ENCODE measurements at places on chromosomes 3 and 15. TPM values are rescaled to one million over a fixed set of nuclear protein-coding genes. Genes with fewer than 3 reads are reported as not detected.

DNA sequence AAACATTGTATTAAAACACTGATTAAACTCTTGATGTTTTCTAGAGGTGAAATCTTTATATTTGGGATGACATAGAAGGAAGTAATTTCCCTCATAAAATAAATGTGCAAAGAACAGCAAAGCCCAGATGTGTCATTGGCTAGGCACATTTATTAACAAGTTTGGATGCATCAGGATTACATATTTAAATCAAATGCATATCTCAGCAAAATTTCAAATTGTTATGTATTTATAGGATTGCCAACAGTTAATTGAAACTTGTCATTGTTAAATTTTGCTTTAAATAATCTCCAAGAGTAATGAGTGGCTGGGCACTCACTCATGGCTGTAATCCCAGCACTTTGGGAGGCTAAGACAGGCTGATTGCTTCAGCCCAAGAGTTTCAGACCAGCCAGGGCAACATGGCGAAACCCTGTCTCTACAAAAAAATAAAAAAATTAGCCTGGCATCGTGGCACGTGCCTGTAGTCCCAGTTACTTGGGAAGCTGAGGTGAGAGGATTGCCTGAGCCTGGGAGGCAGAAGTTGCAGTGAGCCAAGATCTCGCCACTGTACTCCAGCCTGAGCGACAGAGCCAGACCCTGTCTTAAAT, 28.2 kb downstream of the ARIH1 start:
- DNase-seq: no peak

GRCh38 chr3:133895208-133896001, at the start of gene RAB6B:
RAB6B (minus strand) TSS chr3:133895882; CDS start chr3:133895466, 416 bp downstream.
- peak; percentile 85 for DNase-seq

DNA sequence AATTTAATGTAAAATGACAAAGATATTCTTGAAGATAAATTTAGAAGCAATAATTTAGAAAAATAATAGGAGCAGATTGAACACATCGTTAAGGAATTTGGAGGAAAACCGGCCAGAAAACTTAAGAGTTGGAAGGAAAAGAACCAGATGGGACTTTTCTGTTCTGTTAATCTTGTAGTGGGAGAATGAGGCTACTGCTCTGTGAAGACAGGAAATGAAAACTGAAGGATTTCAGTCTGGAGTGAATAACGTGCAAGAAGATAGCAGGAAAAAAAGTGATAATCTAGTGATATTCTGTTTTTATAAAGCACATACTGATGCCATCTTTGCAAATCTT, 74.2 kb downstream of the DPPA2 start:
- no peak for DNase-seq

GRCh38 chr3:7393944-7394605, 533.2 kb downstream of the GRM7 start:
- no peak for DNase-seq

DNA sequence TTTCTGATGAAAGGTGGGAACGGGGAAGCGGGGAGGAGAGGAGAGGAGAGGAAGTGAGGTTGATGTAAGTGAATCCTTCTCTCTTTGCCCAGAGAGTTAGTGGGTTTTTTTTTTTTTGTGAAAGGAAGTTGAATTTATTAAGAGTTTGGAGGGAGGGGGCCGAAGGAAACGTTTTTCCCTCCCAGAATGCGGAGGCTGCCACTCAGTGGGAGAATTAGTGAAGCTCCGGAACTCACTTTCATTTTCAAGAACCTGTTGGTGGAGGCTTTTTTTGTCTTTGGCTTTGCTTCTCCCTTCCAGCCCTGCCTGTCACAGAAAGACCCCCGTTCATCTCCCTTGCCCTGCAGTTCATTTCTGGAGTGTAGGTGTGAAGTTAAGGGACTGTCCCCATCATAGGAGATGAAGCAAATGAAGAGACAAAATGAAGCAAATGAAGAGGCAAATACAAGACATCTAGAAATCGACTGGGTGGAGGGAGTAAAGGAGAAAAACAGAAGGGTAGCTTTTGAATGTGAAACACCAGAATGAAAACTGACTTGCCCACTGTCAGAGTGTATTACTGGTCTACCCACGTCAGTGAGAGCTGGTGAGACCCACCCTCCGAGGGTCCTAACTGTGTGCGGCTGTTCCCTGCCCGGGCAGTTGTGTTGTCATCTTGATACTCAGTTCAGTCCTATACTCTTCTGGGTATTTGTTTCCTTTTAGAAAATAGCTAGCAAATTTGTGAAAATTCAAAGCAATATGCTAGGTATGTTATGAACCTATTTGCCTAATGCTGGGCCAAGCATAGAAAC, 91.5 kb downstream of the ITPR1 start:
- DNase-seq: no peak

DNA sequence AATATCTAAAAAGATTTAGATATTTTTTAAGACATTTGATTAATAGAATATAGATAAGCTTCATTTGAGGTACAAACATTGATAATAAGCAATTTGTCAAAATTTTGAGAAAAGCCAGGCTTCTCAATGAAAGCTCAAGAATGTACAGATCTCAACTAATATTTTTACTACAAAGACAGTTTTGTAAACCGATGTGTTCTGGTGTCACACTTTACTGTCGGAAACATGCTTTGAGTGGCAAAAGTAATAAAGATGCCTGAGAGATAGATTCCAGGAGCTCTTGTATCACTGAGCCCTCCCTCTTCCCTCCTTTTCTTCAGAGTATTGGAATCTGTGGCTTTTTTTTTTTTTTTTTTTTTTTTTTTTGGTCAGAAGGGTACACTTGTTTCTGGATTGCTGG, 45.0 kb upstream of the THRB start:
- DNase-seq: no peak

The STRIT1 gene
- total RNA-seq: 1.2 TPM

The TERC gene
- total RNA-seq: 216 TPM

The CCR1 gene
- 2.7 TPM for total RNA-seq

The A4GNT gene
- total RNA-seq: 0.67 TPM
